ENCODE measurements at places on chromosomes 6 and 20.
A peak's percentile ranks its signal among the peaks of the same experiment; 100 is the strongest.

- no peak for DNase-seq
Measured at GRCh38 chr6:17871189-17871519, 116.3 kb downstream of the KIF13A start.

- DNase-seq = no peak
Measured at GRCh38 chr20:4454111-4454510, 267.6 kb upstream of the PRND start.

GRCh38 chr20:52405417-52405816, 213.8 kb upstream of the ZFP64 start:
- DNase-seq = no peak

- DNase-seq = no peak
Measured at GRCh38 chr20:47506335-47506734, 4.6 kb downstream of the NCOA3 start.

GRCh38 chr20:11044561-11044960, 370.8 kb upstream of the JAG1 start:
- no peak for DNase-seq

- no peak for DNase-seq
Measured at GRCh38 chr6:13294499-13295069, 33.8 kb downstream of the TBC1D7 start.

DNA sequence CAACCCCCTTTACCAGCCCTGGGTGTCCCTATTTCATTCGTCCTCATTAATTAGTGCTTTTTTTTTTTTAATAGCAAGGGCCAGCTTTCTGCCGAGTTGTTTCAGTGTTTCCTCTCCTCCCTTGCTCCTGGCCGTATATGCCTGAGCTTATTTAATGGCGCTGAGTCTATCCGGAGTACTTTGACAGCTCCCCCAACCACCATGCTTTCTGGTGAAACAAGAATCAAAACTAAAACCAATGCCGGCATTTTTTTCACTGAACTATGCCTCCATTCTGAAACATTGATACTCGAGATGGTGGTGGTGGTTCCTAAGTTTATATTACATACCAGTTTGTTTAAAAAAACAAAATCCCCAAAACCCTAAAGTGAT, 1.2 kb downstream of the DCBLD1 start:
- DNase-seq = no peak

- DNase-seq = no peak
Measured at GRCh38 chr6:9563568-9563967, 851.3 kb downstream of the TFAP2A start.

GRCh38 chr20:16267526-16267925, 305.7 kb downstream of the KIF16B start:
- DNase-seq = no peak

GRCh38 chr20:11379257-11380011, 538.3 kb upstream of the BTBD3 start:
- DNase-seq = no peak

DNA sequence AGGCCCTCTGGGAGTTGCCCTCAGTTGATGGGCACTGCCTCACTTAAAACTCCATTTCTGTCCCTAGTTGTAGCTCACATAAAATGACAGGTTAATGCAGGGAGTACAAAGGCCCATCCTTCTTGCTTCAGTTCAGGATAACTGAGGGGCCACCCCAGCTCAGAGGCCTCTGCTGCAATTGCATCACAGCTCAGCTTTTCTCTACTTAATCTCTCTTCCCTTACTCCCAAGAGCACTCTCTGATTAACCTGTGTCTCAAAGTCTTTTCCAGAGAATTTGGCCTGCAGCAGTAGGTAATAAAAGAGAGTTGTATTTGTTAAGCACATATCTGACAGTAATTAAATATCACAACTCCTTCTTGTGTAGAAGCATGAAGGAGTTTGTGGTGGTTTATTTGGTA, 40.9 kb upstream of the FLRT3 start:
- no peak for DNase-seq

- no peak for DNase-seq
Measured at GRCh38 chr20:33079259-33079658, at the start of gene BPIFB4. Gene BPIFB4 (plus strand): TSS chr20:33079643. CDS start chr20:33081527, 1,884 bp downstream.

DNA sequence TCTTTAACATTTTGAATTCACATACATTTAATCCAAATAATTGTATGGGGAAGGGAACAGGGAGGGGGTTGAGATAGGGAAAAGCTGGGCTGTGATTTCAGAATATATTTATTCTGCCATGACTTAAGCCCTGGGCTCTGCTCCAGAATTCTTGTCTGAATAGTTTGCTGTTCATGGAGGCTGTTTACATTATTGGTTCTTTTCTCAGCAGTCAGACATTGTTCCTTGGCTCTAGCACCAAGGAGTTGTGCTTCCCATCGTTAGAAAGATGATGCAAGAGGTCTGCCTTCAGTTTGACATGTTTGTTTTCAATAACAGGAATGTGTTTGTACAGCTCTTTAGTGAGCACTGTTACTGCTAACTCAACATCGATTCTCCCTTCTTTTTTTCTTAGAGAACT, 198.8 kb upstream of the CDYL start:
- no peak for DNase-seq

- DNase-seq = no peak
Measured at GRCh38 chr20:25059866-25060465, 2.0 kb upstream of the ACSS1 start.

- no peak for DNase-seq
Measured at GRCh38 chr6:39341352-39341751, 18.9 kb upstream of the KCNK16 start.

DNA sequence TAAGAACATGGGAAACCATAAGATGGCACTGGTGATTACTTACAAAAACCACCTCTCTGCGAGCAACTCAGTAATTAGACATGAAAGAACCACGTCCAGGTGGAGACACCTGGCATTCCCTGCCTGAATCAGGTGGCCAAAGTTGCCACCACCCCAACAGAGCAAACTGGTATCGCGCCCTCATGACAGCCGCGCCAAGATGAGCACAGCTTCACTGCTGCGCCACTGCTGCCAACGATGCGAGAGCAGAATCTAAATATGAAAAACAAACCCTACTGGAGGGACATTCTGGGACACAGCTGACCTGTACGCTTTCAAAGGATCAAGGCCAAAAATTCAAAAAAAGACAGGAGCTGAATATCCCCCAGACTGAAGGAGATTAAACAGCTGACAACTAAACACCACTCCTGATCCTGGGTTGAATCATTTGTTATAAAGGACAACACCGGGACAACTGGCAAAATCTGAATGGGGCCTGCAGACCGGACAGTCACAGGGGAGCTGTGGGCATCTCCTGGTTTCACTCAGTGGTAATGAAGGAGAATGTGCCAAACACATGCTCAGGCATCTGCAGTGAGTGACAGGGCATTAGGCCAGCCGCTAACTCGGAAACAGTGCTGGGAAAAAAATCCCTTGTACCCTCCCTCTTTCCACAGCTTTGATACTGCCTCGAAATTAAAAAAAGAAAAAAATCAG, 17.4 kb downstream of the CST7 start:
- no peak for DNase-seq

DNA sequence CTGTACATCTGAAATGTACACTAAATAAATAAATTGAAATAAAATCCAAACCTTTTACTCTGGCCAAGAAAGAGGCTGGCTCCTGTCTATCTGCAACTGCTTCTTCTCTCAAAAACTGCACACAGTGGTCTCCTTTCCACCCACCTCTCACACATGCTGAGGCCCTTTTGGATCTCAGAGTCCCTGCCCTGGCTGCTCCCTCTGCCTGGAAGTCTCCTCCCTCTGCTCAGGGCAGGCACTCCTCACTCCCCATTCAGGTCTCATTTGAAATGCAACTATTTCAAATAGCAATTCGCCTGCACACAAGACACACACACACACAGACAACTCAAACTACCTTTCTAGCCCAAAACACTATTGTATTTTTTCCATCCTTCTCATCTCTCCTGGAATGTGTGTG, 348.8 kb downstream of the PKHD1 start:
- DNase-seq = no peak

DNA sequence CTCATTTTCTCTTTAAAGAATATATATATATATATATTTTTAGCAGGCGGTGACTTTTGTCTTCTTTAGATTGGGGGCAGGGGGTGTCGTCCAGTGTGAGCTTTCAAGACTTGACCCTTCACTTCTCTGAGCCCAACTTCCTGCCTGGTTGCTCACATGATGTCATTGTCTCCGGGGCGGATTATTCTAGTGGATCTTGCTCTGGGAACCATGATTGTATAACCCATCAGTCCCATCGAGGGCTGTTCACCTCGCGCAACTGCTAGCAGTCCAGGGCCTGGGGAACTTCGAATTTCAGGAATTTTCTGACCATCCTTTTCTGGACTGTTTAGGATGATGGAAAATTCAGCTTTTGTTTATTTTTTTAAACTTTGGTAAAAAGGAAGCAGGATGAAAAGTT, 1.0 kb downstream of the IGF2R start:
- peak; percentile 52 for DNase-seq

DNA sequence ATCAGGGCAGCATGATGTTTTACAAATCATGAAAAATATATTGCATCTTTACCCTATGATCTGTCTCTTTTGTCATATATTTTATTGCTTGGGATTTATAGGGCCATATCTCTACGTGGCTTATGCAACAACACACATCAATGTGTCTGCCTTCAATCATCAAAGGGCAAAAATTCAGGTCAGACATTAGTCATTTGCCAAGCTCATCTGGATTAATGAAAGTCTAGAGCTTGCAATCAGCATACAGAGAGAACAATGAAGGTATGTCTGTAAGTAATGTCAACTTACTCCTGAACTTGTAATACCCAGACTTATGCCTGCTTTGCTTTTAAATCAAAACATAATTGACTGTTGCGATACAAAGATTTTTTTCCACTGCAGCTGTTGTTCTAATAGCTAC, 282.7 kb downstream of the HAO1 start:
- no peak for DNase-seq

- DNase-seq = no peak
Measured at GRCh38 chr6:136323431-136324112, 33.9 kb upstream of the BCLAF1 start.

GRCh38 chr6:77930952-77931351, 278.1 kb downstream of the MEI4 start:
- DNase-seq = no peak

GRCh38 chr6:31157513-31158139, at the start of gene CCHCR1:
Gene CCHCR1 (minus strand): TSS chr6:31157802. CDS start chr6:31157600, 202 bp downstream.
- DNase-seq = no peak

DNA sequence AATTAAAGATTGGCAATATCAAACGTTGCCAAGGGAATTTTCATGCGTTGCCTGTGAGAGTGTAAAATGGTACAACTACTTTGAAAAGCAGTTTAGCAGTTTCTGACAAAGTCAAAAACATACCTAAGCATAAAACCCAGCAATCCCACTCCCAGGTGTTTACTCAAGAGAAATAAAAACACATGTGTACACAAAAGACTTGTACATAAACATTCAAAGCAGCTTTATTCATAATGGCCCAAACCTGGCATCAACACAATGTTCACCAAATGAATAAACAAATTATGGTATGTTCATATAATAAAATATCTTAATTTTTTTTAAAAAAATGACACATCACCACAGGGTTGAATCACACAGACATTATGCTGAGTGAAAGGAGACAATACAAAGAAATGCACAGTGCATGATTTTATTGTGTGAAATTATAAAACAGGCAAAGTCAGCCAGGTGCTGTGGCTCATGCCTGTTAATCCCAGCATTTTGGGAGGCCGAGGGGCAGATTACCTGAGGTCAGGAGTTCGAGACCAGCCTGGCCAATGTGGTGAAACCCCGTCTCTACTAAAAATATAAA, 240.4 kb upstream of the MARCKS start:
- DNase-seq = no peak

- DNase-seq = peak; percentile 78
Measured at GRCh38 chr20:50338479-50339391, 148.1 kb downstream of the CEBPB start.

- DNase-seq = no peak
Measured at GRCh38 chr6:107118976-107119375, 3.7 kb upstream of the BEND3 start.

- DNase-seq = no peak
Measured at GRCh38 chr6:83381949-83382348, 48.9 kb downstream of the ME1 start.

GRCh38 chr20:33097001-33097400, 17.6 kb downstream of the BPIFB4 start:
- no peak for DNase-seq

DNA sequence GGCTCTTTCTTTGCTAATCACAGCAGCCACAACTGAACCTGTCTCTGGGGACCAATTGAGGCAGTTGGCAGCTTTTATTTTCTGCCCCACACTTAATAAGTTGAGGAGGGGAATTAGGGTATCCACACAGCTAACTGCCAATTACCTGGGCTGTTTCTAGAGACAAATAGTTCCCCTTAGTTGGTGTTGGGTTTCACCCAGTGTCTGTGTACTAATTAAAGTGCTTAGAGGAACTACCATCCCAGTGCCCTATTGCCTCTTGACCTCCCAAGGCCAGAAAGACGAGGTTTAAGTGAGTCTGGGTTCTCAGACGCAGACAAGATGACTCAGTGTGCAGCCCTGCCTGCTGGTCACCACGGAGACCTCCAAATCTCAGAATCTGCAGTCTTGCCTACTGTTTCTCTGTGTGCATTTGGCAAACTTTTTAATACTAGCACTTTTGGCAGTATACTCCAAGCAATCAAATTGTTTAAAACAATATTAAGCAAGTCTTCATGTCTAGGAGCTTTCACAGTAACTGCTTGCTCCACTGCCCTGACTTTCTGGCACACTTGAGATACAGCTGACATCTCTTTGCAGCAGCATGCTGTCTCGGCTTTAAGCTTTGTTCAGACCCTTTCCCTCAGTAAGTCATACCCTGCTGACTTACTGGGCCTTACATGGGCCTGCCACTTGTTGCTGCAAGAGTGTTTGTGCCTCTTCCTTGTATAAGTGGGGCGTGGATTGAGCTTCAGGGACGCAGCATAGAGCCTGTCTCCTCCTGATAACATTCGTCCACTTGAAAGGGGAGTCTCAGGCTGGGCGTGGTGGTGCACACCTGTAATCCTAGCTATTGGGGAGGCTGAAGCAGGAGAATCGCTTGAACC, 31.9 kb downstream of the STK35 start:
- no peak for DNase-seq

- DNase-seq = no peak
Measured at GRCh38 chr6:132063738-132064137, 112.6 kb upstream of the CCN2 start.

GRCh38 chr6:117481926-117482239, 591 bp upstream of the DCBLD1 start:
- DNase-seq = no peak

GRCh38 chr6:13454286-13455221, 32.8 kb downstream of the GFOD1 start:
- peak; percentile 81 for DNase-seq

DNA sequence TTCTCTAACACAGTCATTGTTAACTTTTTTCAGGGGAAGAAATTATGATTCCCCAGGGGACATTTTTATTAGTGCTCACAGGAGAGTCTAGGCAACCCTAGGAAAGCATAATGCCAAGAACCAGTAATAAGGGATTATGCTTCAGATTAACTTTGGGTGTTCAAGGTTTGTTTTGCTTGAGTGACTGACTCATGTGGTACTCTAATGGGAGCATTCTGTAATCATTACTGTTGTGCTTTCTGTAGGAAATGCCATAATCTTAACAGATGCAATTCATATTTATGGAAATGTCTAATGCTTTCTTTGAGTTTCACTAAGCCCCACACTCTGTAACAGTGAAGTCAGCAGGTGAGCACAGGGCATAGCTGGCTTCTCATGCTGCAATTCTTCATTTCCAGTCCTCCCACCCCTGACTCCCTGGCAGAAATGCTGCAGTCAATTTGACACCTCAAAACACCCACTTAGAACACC, 263.4 kb upstream of the MAN1A1 start:
- no peak for DNase-seq

GRCh38 chr20:49768204-49769047, 44.2 kb upstream of the SLC9A8 start:
- no peak for DNase-seq

- DNase-seq = no peak
Measured at GRCh38 chr6:167948716-167949115, 48.8 kb upstream of the KIF25 start.

All from activated CD4-positive, alpha-beta T cell treated with anti-CD3 and anti-CD28 coated beads, Interleukin-2, amount 50 U/mL, for 48 hours (primary cell).